ENCODE measurements at places on chromosomes 13 and 19.

- no peaks in the 10 kb centered on the region for H3K36me3 ChIP-seq
- no peak overlapping the region for H3K27ac ChIP-seq
- no peak for DNase-seq
- H3K4me3 ChIP-seq, result no peak overlapping the region
These were observed 331.7 kb downstream of the LIG4 start for GRCh38 chr13:107883561-107884175.

DNA sequence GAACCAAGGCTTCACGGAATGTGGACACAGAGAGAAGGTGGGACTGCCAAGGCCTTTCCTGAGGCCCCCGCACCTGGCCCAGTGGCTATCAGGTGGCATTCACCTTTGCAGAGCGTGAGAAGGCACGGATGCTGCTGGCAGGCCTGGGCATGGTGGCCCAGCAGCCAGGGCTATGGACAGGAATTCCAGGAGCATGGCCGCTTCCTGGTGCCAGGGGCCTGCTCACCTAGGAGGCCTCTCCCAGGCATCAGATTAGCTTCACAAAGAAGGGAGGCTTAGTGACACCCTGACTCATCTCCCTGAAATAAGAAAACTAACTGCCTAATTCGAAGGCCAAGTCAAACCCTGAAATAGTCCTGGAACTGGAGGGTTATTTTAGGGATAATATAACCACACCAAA is 155.8 kb downstream of the TEX29 start:
- no peak overlapping the region for H3K4me3 ChIP-seq
- DNase-seq, result no peak
- H3K27ac ChIP-seq, result no peak overlapping the region
- no peaks in the 10 kb centered on the region for H3K36me3 ChIP-seq
- peaks cover 4% of the 10 kb centered on the region for H3K4me1 ChIP-seq

- H3K27ac ChIP-seq, result no peak overlapping the region
- H3K27me3 ChIP-seq, result no peaks in the 10 kb centered on the region
- no peak for DNase-seq
These were observed 430.4 kb downstream of the IRS2 start for GRCh38 chr13:109355875-109356434.

- peaks cover 18% of the 10 kb centered on the region for H3K4me1 ChIP-seq
- no peak for DNase-seq
- H3K36me3 ChIP-seq, result peaks cover 9% of the 10 kb centered on the region
These were observed 5.5 kb upstream of the MAMSTR start for GRCh38 chr19:48724796-48725753.

- peaks cover 24% of the 10 kb centered on the region for H3K4me1 ChIP-seq
- H3K4me3 ChIP-seq, result no peak overlapping the region
- DNase-seq, result no peak
- no peak overlapping the region for H3K27ac ChIP-seq
These were observed 118.4 kb downstream of the GPC6 start for GRCh38 chr13:93345024-93345423.

DNA sequence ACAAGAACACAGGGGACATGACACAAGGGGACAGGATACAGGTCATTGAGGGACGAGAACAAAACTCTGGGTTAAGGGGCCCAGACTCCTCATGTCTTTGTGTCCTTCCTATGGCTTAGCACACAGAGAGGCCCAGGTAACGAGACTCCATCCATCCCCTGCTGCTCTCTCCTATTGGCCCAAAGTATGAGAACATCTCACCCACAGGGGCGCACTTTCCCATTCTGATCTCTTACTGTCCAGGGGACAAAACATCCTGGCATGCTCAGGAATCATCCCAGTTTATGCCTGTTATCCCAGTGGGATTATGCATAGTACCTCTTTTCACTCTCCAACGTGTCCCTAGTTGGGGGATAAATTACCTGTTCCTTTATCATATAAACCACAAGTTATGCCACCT is 19.2 kb downstream of the C13orf42 start:
- H3K4me3 ChIP-seq, result no peak overlapping the region
- no peaks in the 10 kb centered on the region for H3K36me3 ChIP-seq
- H3K4me1 ChIP-seq, result no peaks in the 10 kb centered on the region
- no peak for DNase-seq

- no peak for DNase-seq
- H3K4me1 ChIP-seq, result peaks cover 22% of the 10 kb centered on the region
- no peak overlapping the region for H3K4me3 ChIP-seq
- no peaks in the 10 kb centered on the region for H3K36me3 ChIP-seq
These were observed 76.1 kb downstream of the TEX26 start for GRCh38 chr13:31008400-31009115.

- no peak for DNase-seq
- H3K4me1 ChIP-seq, result no peaks in the 10 kb centered on the region
- peaks cover 5% of the 10 kb centered on the region for H3K27me3 ChIP-seq
- no peak overlapping the region for H3K27ac ChIP-seq
These were observed 85.2 kb upstream of the FAM216B start for GRCh38 chr13:42696191-42696590.

GRCh38 chr13:35808846-35809245 is 322.3 kb downstream of the DCLK1 start:
- H3K4me3 ChIP-seq, result no peak overlapping the region
- H3K4me1 ChIP-seq, result peaks cover 33% of the 10 kb centered on the region
- H3K27ac ChIP-seq, result no peak overlapping the region
- peaks cover 7% of the 10 kb centered on the region for H3K36me3 ChIP-seq
- H3K27me3 ChIP-seq, result peaks cover 6% of the 10 kb centered on the region

DNA sequence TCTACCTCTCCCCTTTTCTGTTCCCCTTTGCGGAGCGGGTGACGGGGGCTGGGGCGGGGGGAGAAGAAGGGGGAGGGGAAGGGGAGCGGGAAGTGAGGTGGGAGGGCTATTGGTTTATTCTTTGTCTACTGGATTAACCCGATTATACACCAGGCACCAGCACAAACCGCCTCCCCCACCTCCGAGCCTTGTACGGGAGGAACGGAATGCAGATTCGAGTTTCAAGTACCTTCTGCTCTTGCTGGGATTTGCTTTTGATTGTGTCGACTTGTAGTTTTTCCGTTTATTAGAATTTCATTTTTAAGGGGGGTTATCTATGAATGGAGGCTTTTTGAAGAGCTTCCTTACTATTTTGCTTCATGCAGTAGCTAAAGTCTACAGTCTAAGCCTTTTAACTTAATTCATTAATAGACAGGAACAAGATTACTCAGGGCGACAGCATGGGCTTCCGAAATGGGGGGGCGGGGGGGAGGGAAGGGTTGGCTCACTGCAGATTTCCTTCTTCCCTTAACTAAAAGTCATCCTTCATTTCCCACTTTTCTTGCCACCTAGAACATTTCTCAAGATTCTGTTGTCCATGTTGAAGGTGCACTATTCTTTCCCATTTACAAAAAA is 937 bp upstream of the SPRY2 start:
- peaks cover 24% of the 10 kb centered on the region for H3K4me1 ChIP-seq
- no peak for DNase-seq
- no peak overlapping the region for H3K27ac ChIP-seq
- H3K4me3 ChIP-seq, result no peak overlapping the region
- peaks cover 9% of the 10 kb centered on the region for H3K36me3 ChIP-seq
- peaks cover 7% of the 10 kb centered on the region for H3K27me3 ChIP-seq

DNA sequence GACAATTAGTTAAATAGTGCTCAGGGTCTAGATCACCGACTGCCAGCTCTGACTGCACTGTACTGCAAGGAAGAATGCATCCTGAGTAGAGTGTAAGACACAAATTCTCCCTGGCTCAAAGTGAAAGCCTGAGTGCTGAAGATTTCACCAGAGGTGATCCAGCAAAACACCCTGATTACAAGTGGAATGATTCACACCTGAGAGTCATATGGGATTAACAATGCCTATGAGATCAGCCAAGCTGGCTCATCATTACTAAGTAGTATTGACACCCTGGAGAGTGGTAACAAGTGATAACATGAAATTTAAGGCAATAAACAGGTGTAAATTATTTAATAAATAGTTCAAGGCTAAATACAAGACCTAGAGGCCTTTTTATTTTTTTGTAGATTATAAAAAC is 403.8 kb upstream of the PRR20A start:
- no peak overlapping the region for H3K27ac ChIP-seq
- H3K4me1 ChIP-seq, result no peaks in the 10 kb centered on the region
- no peak for DNase-seq
- no peak overlapping the region for H3K4me3 ChIP-seq

DNA sequence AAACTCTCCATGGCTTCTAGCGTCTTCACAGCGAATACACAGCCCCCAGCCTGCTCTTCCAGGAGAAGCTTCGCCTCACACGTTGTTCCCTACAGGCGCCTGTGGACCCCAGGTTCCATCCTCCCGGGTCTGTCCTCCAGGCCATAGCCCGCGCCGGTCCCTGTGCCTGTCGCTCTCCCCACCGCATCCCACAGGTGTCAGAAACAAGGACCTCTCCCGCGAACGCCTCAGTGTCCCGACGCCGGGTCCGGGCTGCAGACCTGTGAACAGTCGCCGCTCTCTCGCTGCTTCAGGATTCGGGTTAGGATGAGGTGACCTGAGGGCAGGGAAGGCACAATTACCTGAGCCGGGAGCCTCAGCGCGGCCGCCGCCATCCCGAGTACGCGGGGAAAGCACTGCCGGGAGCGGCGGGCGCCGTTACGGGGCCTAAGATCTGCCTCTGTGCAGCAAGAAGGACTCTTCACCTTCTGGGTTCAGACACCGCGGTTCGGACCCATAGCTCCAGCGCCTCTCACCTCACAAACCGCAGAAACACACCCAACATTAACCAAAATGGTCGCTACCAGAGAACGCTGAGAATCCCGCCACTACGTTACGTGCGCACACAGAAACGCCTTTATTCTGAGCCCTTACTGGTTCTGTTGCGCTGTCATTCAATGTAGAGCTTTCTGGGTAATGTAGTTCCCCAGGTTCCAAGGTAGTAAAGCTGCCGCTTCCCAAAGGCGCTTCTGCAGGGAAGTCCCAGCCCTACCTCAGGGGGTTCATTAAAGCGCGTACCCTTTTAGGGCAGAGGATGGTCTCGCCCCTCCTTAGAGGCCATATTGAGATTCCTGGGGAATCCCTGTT is at the start of gene ZNF418:
Gene ZNF418, minus strand, starts transcription at position 583 of the 846 bp plus-strand sequence. CDS start 1,580 bp downstream, outside the sequence.
- H3K4me1 ChIP-seq, result peaks cover 11% of the 10 kb centered on the region
- DNase-seq, result no peak
- H3K27ac ChIP-seq, result peak within 1 kb of the TSS; percentile 89
- no peaks in the 10 kb centered on the region for H3K27me3 ChIP-seq
- peaks cover 71% of the 10 kb centered on the region for H3K36me3 ChIP-seq
- peak within 1 kb of the TSS; percentile 97 for H3K4me3 ChIP-seq

DNA sequence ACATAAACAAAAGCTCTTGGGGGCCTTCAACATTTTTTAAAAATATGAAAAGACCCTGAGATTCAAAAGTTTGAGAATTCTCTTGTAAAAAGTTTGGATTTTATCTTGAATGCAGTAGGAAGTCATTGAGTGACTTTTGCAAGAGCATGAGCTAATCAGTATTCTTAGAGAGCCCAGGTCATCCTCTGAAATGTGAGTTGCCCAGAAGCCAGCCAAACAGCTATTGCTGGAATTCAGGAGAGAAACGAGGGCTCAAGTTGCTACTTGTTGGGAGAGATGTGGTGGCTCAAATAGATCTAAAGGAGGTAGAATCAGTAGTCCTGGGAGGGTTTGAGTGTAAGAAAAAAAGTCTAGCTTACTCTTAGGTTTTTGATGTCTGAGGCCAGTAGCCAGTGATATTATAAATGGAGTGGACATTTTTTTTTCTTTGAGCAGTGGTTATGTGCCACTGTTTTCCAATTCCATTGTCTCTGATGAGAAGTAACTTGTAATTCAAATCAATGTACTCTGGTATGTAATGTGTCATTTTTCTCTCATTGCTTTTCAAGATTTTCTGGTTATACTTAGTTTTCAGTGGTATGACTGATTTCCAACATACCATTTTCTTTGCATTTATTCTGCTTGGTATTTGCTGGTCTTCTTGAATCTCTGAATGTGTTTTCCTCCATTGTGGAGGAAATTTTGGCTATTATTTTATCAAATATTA is 30.7 kb downstream of the LMO7 start:
- peaks cover 4% of the 10 kb centered on the region for H3K36me3 ChIP-seq
- H3K27me3 ChIP-seq, result no peaks in the 10 kb centered on the region
- peak overlapping the region; percentile 87 for H3K27ac ChIP-seq
- peaks cover 7% of the 10 kb centered on the region for H3K4me1 ChIP-seq

GRCh38 chr19:54729416-54730188 is 5.4 kb downstream of the KIR3DL3 start:
- no peak overlapping the region for H3K4me3 ChIP-seq
- H3K27ac ChIP-seq, result no peak overlapping the region
- no peaks in the 10 kb centered on the region for H3K36me3 ChIP-seq
- H3K27me3 ChIP-seq, result no peaks in the 10 kb centered on the region

DNA sequence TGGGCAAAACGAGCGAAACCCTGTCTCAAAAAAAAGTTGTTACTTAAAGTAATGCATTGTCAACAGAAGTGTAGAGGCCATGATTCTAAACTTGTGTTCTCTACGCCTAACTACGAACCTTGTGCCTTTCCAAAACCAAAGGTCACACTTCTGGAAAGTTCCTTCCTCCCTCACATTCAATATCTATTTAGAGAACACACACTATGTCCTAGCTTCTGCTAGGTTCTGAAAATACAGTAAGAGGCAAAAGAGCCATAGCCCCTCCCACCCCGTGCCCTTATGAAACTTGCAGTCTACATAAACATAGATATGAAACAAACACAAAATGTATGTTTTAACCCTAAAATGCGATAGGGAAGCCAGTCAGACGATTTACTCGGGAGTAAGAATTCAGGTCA is 36.4 kb downstream of the RNF6 start:
- H3K36me3 ChIP-seq, result no peaks in the 10 kb centered on the region
- peak overlapping the region; percentile 93 for H3K4me3 ChIP-seq
- peaks cover 3% of the 10 kb centered on the region for H3K27me3 ChIP-seq
- DNase-seq, result no peak

- no peak overlapping the region for H3K4me3 ChIP-seq
- no peak for DNase-seq
- no peak overlapping the region for H3K27ac ChIP-seq
- H3K36me3 ChIP-seq, result no peaks in the 10 kb centered on the region
These were observed 376.4 kb downstream of the MTUS2 start for GRCh38 chr13:29196409-29197074.

DNA sequence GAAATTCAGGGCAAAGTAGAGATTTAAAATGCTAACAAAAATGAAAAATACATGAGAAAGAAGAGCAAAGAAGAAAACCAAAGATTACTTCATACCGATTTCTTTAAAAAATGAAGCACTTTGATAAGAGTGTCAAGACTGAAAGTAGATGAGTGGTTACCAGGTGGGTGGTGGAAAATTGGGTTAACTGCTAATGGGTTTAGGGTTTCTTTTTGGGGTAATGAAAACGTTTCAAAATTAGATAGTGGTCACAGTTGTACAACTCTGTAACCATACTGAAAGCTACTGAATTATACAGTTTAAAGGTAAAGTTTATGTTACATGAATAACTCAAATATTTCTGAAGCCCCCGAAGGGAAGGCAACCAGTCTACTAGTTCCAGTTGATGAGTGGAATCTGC is 179.4 kb downstream of the NDFIP2 start:
- H3K27ac ChIP-seq, result no peak overlapping the region
- peaks cover 2% of the 10 kb centered on the region for H3K27me3 ChIP-seq
- no peaks in the 10 kb centered on the region for H3K36me3 ChIP-seq
- peaks cover 26% of the 10 kb centered on the region for H3K4me1 ChIP-seq
- no peak overlapping the region for H3K4me3 ChIP-seq

Data from type B pancreatic cell (in vitro differentiated cells).